SW480 (cell line): ENCODE measurements at places on chromosomes 7 and 10.
A peak's percentile ranks its signal among the peaks of the same experiment; 100 is the strongest.

DNA sequence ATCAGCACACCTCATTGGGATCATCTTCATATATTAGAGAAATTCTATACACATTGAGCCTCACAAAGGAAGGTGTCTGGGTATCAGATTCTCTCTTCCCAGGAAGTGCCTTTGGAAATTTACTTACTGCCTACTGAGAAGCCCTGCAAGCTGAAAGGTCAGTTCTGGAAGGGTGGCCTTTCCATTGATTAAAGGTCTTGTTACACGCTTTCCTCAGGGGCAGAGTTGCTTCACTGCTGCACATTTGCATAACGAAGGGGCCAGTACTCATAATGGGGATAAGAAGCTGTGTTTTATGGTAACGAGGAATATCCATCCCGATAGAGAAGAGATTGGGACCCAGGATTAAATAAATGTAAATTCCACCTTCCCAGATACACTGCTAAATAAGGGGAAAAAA is 19.4 kb upstream of the IL15RA start:
- no peak for DNase-seq

- no peak for DNase-seq
These were observed 64.0 kb downstream of the CTBP2 start for GRCh38 chr10:125096371-125096770.

DNA sequence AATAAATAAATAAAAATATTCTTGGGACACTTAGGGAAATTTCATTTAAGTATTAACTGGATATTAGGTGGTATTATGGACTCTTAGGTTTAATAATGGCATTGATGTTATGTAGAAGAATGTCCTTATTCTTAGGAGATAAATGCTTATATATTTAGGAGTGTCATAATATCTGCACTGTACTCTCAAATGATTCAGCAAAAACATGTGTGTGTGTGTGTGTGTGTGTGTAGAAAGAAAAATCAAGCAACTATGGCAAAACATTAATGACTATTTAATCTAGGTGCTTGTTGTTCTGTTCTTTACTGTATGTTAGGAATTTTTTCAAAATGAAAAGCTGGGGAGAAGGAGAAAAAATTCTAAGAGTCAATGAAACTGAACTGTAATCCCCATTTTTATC is 3.9 kb downstream of the ASNS start:
- no peak for DNase-seq

- DNase-seq, result no peak
These were observed 900 bp downstream of the CDHR1 start for GRCh38 chr10:84195044-84195830.

GRCh38 chr7:20401861-20402746 is 71.4 kb downstream of the ITGB8 start:
- DNase-seq, result no peak

GRCh38 chr10:121465215-121465614 is 133.0 kb downstream of the FGFR2 start:
- DNase-seq, result no peak

- no peak for DNase-seq
These were observed 7.0 kb upstream of the HOXA11 start for GRCh38 chr7:27191833-27192545.

DNA sequence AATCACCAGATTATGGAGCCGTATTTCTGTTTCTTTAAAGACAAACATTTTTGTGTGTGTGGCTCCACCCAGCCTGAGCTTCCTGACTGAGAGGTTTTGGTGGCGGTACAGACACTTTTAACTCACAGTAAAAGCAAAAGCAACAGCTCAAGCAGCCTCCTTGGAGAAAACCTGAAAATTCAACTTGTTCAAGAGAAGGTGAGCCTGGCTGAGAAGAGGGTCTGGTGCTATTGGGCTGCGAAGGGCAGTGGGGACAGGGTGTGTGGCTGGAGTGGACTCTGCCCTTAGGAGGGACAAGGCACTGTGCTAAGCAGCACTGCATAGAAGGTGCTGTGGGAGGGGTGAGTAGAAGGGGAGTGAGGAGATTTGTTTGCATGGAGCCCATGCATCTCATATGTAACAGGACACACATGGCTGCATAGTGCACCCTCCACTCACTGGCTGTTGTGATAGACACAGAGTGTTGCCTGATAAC is at the start of gene GIMAP7:
Gene GIMAP7 (plus strand): TSS at position 125 of the 475 bp plus-strand sequence. CDS start 5,103 bp downstream, outside the sequence.
- DNase-seq, result no peak

GRCh38 chr7:45920502-45921380 is at the start of gene IGFBP3:
Gene IGFBP3, minus strand, starts transcription at chr7:45921272. Its CDS starts 132 bp downstream, at chr7:45921140.
- peak; percentile 76 for DNase-seq

GRCh38 chr10:117221156-117221711 is 19.7 kb upstream of the SLC18A2 start:
- DNase-seq, result peak; percentile 89

DNA sequence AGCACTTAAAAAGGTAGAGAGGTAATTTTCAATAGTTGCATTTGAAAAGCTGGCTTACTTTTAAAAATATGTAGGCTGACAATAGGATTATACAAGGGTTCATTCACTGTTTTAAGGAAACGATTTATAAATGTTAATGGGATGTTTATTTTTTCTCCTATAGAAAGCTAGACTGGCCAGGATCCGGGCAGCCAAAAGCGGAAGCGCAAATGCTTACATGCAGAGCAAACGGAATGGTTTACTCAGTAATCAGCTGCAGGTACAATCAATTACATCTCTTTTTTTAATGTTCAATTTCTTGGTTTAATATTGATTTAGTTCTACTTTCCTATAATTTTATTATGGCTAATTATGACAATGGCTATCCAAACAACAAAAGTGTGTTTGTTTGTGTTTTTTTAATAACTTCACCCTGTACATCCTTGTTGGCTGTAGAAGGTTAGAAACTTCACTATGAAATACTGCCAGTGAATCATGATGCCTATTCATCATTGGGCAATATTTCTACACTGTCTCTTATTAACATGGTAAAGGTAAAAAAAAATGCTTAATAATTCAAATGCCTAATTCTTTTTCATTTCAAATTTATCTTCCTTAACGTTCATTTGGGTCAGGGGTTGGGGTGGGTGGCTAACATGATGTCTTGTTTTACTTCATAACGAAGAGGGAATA is 116.4 kb downstream of the TSPAN12 start:
- DNase-seq, result no peak

DNA sequence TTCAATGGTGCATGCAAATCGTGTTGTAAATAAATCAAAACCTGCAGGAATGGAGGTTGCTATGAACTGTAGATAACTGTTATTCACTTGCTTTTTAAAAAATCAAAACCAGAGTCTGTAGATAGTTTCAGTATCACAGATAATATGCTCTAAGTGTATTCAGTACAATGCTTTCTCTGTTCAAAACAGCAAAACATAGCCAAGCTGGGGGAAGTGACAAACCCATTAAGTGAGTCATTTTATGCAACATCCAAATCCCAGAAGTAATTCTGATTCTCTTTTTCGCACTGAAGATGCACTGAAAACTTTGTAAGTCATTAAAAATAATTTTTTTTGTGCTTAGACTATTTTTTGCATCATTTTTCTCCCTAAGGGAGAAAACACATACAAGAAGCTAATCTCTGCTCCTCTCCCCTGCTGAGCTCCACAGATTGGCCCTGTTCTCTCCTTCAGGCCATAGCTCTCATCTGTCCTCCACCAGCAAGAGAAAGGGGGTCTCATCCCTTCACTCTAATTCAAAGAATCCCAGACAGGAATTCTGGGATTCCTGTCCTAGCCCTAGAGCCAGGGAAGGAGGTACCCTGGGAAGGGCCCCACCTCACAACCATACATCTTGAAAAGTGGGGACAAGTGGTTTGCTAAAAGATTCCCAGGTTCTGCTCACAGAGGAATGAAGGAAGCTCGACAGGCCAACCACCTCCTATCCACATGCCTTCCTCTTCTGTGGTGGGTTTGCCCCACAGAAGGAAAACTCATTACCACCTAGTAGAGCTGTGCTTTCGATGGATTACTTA is 4.9 kb downstream of the PRTFDC1 start:
- DNase-seq, result peak; percentile 27
